Smooth muscle cell of the umbilical artery (primary cell): ENCODE measurements at places on chromosomes 5 and 9. TPM values are rescaled to one million over a fixed set of nuclear protein-coding genes. Genes with fewer than 3 reads are reported as not detected.

ZFP37 gene
- 1.9 and 2.4 TPM in 2 replicates for total RNA-seq

ALDH1B1 gene
- total RNA-seq: 39.5 and 62.5 TPM in 2 replicates

BHMT gene
- total RNA-seq: not detected in 2 replicates

APBA1 gene
- 7.4 and 9.8 TPM in 2 replicates for total RNA-seq

CATSPER3 gene
- not detected in 2 replicates for total RNA-seq

RIC1 gene
- 52.8 and 53.4 TPM in 2 replicates for total RNA-seq

GLDC gene
- under 0.01 and 1.3 TPM in 2 replicates for total RNA-seq

MYMK gene
- not detected in 2 replicates for total RNA-seq

PCSK1 gene
- total RNA-seq: not detected in 2 replicates

INSL4 gene
- not detected in 2 replicates for total RNA-seq

RANBP3L gene
- 0.30 and 0.60 TPM in 2 replicates for total RNA-seq

EQTN gene
- total RNA-seq: not detected in 2 replicates

ANKRD31 gene
- under 0.01 and 0.14 TPM in 2 replicates for total RNA-seq

FOXD4L3 gene
- not detected in 2 replicates for total RNA-seq

SPINK14 gene
- total RNA-seq: not detected in 2 replicates

SPATA31A3 gene
- total RNA-seq: not detected in 2 replicates

ADCY2 gene
- 0.05 TPM in 1 of 2 replicates, not detected in the other for total RNA-seq

PCDHGA9 gene
- total RNA-seq: 3.6 and 4.5 TPM in 2 replicates

ANKRD33B gene
- 1.2 and 2.4 TPM in 2 replicates for total RNA-seq

WDR55 gene
- 19.3 and 26.9 TPM in 2 replicates for total RNA-seq

GRIN1 gene
- 0.09 TPM in 1 of 2 replicates, not detected in the other for total RNA-seq

CLTA gene
- 245 and 246 TPM in 2 replicates for total RNA-seq

CDH10 gene
- total RNA-seq: 2.4 and 2.7 TPM in 2 replicates

MARCOL gene
- not detected in 2 replicates for total RNA-seq

IDNK gene
- 1.5 and 1.7 TPM in 2 replicates for total RNA-seq

IFNK gene
- not detected in 2 replicates for total RNA-seq

PGM5 gene
- total RNA-seq: 3.0 TPM in 2 replicates

BAAT gene
- 0.23 TPM in 1 of 2 replicates, not detected in the other for total RNA-seq

SNCB gene
- total RNA-seq: 0.18 TPM in 1 of 2 replicates, not detected in the other

NINJ1 gene
- total RNA-seq: 31.5 and 36.3 TPM in 2 replicates

ANKRD34B gene
- not detected in 2 replicates for total RNA-seq
